ENCODE measurements at places on chromosomes 4 and X.

DNA sequence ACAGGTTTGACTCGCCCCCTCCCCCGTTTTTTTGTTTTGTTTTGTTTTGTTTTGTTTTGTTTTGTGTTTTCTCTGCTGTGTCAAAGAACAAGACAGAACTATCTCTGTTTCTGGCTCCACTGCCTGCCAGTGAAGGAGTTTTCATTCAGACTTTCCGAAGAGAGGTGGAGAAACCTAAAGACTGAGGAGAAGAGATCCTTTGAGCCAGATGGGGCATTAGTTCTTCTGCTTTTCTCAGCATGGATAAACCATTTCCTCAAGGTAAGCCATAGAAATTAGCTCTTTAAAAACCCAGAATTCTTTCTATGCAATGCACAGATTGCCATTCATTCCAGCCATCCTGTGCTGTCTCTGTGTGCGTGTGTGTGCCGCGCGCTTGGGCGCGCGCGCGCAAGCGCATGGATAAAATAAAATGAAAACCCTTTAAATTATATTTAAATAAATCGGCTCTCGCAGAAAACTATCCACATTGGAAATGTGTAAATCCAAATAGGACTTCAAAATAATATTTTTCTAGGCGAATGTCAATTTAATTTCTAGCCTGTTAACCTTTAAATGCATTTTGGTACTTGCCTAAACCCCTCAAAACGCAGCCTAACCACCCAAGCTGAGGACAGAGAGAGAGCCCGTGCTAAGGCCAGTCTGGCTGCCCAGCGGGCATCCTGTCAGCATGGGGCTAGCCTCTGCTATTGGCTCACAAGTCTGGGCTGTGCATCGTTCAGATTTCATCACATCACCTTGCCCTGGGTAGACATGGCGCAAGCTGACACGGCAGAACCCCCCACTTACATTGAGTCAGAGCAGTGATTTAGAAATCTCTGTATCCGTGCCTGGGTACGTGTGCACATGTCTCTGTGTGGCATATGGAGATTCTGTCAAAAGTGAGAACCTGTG is 113.0 kb upstream of the VAMP7 start:
- DNase-seq, result no peak

DNA sequence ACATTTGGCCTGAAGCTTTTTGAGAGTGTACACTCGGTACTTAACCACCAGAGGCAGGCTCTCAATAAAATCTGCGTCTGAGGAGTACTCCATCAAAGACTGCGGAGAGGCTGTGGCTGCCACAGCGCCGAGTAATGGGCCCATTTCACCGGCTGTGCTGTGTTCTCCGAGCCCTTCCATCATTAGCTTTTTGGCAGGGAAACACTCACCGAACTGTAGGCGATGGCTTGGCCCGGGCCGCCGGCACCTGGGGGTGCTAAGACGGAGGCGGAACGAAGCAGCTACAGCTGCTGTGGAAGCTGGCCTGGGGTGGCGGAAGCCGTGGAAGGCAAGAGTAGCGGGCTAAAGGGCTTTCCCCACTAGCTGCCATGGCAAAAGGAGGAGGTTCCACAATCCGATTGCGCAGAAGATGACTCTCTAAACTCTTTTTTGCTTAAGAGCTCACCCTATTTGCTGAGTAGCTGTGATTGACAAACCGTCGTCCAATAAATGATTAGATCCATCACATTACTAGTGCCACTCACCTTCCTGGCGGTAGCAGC is 48.5 kb upstream of the PABPC1L2A start:
- no peak for DNase-seq

DNA sequence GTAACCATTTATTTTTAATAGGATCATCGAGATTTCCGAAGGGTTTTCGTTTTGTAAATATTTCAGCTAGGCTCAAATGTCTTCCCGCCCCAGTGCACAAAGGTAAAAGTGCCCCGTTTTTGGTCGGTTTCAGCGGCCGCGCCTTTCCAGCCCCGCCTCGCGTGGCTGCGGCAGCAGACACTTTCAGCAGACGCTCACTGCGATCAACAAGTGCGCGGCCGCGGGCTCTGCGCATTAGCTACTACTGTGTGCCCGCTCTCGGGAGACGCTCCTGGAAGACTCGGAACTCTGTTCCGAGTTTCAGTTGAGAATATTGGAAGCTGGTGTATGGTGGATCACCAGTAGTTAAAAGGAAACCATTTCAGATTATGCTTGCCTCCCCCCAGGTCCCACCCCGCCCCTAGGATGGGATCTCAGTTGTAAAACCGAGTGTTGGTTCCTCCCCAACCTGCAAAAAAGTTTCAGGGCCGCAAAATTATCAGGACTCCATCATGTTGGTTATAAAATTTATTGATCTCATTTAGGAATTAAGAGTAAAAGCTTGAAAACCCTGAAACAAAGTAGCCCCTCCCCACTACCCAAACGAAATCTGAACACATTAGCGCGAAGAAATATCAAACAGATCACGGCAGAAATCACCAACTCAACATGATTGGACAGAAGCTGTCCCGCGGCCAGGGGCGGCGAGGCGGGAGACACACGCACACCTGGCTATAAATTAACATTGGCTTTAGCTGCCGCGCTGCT is 2.2 kb downstream of the SOX3 start:
- DNase-seq, result no peak

GRCh38 chr4:38869511-38869910 is 1.9 kb downstream of the FAM114A1 start:
- DNase-seq, result no peak

DNA sequence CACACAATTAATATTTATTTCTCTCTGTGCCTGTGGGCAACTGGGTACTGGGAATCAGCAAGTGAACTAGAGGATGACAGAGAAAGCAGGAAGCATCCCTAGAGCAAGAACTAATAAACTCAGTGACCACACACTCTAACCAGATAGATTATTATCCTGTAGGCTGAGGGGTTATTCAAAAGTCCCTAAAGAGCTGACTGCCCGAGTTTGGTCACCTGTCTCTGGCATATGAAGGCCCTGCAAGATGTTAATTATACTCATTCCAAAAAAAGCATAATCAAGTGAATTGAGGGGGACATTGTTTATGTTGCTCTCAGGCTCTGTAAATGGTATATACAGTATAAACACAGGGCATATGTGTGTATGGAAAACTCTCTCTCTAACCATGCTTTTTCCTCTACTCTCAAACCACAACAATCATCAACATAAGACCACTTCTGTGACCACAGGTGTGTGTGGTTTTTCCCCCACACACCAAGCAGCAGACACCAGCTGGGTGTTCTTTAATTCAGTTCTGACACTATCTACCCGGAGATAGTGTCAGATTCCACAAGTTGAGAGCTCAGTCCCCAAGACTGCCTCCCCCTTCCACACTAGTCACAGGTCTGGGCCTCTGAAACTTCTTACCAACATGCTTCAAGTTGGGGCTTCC is 6.2 kb upstream of the HPSE start:
- DNase-seq, result no peak

DNA sequence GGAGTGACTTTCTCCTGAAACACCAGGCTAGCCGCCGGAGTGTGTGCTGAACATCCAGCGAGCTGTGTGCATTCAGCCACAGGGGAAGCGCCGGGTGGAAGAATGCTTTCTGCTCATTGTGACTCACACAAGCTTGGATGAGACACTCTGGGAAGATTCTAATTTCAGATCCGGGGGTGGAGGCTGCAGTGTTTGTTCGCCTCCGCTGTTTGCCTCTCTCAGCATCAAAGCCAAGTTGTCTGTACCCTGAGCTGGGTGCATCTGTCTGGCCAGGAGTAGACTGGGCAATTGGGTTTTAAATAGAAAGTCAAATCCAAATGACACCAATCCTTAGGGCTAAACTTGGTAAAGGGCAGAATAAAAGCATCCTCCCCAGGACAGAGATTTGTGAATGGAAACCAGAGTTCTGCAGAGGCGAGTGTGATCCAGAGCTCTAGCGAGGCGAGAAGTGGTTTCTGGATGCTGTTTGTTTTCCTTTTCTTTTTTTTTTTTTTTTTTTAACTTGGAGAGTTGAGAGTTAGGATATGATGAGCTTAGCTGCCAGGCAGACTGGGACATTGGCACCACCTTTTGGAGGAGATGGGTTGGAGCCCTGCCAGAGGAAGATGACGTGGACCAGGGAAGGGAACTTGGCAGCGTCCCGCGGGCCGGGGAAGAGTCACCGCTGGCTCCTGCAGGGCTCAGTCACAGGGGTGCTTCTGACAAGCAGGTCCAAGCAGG is 196.0 kb upstream of the PSAPL1 start:
- no peak for DNase-seq

GRCh38 chrX:65696613-65697012 is 29.2 kb downstream of the MSN start:
- no peak for DNase-seq

GRCh38 chr4:68953056-68953596 is 1.5 kb upstream of the UGT2A3 start:
- no peak for DNase-seq

DNA sequence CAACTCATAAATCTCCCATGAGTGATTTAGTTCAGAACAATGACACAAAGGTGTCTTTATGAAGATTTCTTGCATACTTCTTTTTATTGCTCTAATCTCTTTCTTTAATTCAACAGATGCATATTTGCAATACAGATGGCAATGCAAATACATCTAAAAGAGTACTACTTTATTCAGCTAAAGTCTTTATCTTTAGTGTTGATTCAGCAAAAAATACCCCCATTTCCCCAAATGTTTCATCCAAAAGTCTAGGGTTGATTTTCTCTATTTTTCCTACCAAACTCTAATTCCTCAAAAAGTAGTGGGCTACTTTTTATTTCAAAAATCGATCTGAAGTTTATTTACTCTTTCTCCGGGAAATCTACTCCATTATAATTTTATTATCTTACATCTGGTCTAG is 1055.2 kb downstream of the STIM2 start:
- no peak for DNase-seq

GRCh38 chr4:169958629-169959028 is 67.6 kb downstream of the MFAP3L start:
- no peak for DNase-seq

- DNase-seq, result peak; percentile 31
These were observed 75.9 kb upstream of the CAMK2D start for GRCh38 chr4:113837397-113837796.

DNA sequence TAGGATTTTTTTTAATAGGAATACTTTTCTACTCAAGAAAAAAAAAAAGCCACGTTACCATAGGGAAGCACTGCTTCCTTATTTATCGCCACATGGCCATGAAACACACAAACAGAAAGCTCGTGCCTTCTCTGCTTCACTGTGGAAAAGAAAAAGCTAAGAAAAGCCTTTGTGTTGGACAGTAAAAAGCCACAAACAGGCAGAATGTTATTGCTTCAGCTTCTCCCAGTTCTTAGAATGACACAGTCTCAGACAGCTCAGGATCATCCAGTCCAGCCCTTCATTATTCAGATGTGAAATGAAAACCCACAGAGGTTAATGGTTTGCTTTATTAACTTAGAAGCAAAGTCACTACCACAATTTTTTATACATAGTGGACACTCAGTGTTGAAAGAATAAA is 181.6 kb upstream of the NOCT start:
- no peak for DNase-seq

DNA sequence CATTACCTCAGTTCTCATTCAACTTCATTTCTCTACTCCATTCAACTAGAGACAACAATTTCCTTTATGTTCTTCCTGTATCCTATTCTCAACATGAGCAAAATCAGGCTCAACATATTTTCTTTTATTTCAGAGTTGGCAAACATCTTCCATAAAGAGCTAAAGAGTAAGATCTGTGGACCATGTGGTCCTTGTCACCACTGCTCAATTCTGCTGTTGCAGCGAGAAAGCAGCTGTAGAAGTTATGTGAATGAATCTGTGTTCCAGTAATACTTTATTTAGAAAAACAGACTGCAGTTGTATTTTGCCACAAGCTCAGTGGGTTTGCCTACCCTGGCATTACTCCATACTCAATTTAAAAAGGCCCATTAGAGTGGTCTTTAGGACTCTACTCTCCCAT is 2057.3 kb downstream of the ARAP2 start:
- DNase-seq, result no peak

GRCh38 chr4:54819034-54819433 is 161.3 kb downstream of the KIT start:
- no peak for DNase-seq
